Hepatocyte (in vitro differentiated cells): ENCODE measurements at places on chromosomes 11 and 22. TPM values are rescaled to one million over a fixed set of nuclear protein-coding genes. Genes with fewer than 3 reads are reported as not detected.
A peak's percentile ranks its signal among the peaks of the same experiment; 100 is the strongest.

GRCh38 chr11:37353192-37353591, 755.2 kb upstream of the RAG2 start:
- H3K36me3 ChIP-seq: no peaks in the 10 kb centered on the region
- no peak overlapping the region for H3K27ac ChIP-seq
- H3K4me3 ChIP-seq: no peak overlapping the region
- no peaks in the 10 kb centered on the region for H3K4me1 ChIP-seq
- DNase-seq: no peak

The OR51Q1 gene
- not detected in 2 replicates for total RNA-seq

The PLET1 gene
- not detected in 2 replicates for total RNA-seq

DNA sequence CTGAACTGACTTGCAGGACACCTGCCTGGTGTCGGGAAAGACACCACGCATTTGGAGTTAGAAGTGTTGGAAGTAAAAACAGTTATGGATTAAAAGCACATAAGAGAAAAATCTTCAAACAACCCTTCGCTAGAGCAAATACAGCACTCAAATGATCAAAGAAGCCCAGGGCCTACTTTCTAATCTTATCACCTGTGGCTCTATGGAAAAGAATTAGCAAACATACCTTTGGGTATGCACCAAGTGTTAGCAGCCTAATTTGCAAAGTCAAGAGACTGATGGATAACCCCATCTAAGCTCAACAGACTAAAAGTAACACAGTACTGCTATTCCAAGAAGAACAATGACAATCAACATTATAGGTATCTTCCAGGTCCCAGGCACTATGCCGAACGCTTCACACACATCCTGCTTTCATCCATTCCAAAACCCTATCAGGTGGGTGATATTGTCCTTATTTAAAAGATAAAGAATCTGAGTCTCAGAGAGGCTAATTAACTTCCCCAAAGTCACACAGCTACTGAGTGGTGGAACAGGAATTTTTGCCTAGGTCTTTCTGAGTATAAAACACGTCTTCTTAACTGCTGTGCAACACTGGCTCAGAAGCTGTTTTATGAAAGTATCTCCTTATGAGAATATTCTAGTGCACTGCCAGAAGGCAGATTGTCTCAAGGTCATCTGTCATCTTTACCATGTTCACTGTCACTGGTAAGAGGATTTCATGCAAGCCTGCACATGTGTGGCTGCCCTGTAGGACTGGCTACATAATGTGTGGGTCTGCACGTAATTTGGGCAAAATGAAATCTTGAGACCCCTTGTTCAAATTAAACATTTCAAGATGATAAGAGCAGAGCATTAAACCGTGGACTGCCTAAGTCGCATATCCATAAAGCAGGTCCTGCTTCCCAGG, 16.4 kb downstream of the SLC1A2 start:
- H3K4me3 ChIP-seq: no peak overlapping the region
- no peak overlapping the region for H3K27ac ChIP-seq
- no peaks in the 10 kb centered on the region for H3K36me3 ChIP-seq
- H3K27me3 ChIP-seq: no peaks in the 10 kb centered on the region
- peaks cover 10% of the 10 kb centered on the region for H3K4me1 ChIP-seq

DNA sequence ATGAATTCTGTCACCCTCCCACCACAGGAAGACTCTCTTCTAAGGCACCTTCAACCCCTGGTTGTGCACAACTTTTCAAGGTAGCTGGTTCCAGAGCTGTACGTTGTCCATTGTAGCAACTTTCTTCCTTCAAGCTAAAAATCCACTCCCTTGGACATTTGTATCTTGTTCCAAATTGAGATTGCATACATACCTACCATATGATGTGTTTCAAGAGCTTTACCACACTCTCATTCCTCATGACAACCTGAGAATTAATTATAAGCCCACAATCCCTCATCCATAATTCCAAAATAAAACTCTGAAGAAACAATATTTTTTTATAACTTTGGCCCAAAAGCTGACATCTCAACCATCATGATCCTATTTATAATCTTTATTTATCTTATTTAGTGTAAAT, 3.0 kb downstream of the OR52W1 start:
- no peaks in the 10 kb centered on the region for H3K36me3 ChIP-seq
- H3K4me3 ChIP-seq: no peak overlapping the region
- no peak for DNase-seq
- H3K27ac ChIP-seq: no peak overlapping the region
- no peaks in the 10 kb centered on the region for H3K4me1 ChIP-seq
- H3K27me3 ChIP-seq: no peaks in the 10 kb centered on the region

- H3K27me3 ChIP-seq: no peaks in the 10 kb centered on the region
- H3K36me3 ChIP-seq: no peaks in the 10 kb centered on the region
- DNase-seq: no peak
- no peak within 1 kb of the TSS for H3K27ac ChIP-seq
- no peak within 1 kb of the TSS for H3K4me3 ChIP-seq
- no peaks in the 10 kb centered on the region for H3K4me1 ChIP-seq
These were observed at the start of gene APOBEC3H for GRCh38 chr22:39097098-39098020. Gene APOBEC3H (plus strand): TSS chr22:39097244. CDS start chr22:39100279, 3,035 bp downstream.

GRCh38 chr11:131993246-131993645, 622.8 kb downstream of the NTM start:
- no peak for DNase-seq
- H3K27ac ChIP-seq: no peak overlapping the region
- no peaks in the 10 kb centered on the region for H3K27me3 ChIP-seq
- no peaks in the 10 kb centered on the region for H3K36me3 ChIP-seq
- no peak overlapping the region for H3K4me3 ChIP-seq

- no peak overlapping the region for H3K4me3 ChIP-seq
- no peaks in the 10 kb centered on the region for H3K27me3 ChIP-seq
- H3K27ac ChIP-seq: peak overlapping the region; percentile 12
- DNase-seq: no peak
- H3K36me3 ChIP-seq: no peaks in the 10 kb centered on the region
These were observed 19.3 kb downstream of the POLR3H start for GRCh38 chr22:41524809-41525449.

The CDC42EP2 gene
- total RNA-seq: 19.5 and 21.7 TPM in 2 replicates

- H3K27me3 ChIP-seq: no peaks in the 10 kb centered on the region
- no peak overlapping the region for H3K4me3 ChIP-seq
- no peak for DNase-seq
- H3K36me3 ChIP-seq: no peaks in the 10 kb centered on the region
- no peak overlapping the region for H3K27ac ChIP-seq
These were observed 27.4 kb downstream of the DAGLA start for GRCh38 chr11:61707574-61707973.

GRCh38 chr11:128116447-128116846, 470.9 kb downstream of the ETS1 start:
- H3K36me3 ChIP-seq: no peaks in the 10 kb centered on the region
- peaks cover 3% of the 10 kb centered on the region for H3K4me1 ChIP-seq
- H3K27ac ChIP-seq: no peak overlapping the region
- no peaks in the 10 kb centered on the region for H3K27me3 ChIP-seq
- no peak overlapping the region for H3K4me3 ChIP-seq
- no peak for DNase-seq

GRCh38 chr11:86571273-86571948, 101.0 kb downstream of the ME3 start:
- no peaks in the 10 kb centered on the region for H3K36me3 ChIP-seq
- DNase-seq: peak; percentile 34
- no peak overlapping the region for H3K4me3 ChIP-seq
- peak overlapping the region; percentile 71 for H3K27ac ChIP-seq
- peaks cover 11% of the 10 kb centered on the region for H3K4me1 ChIP-seq

- no peak overlapping the region for H3K4me3 ChIP-seq
- no peaks in the 10 kb centered on the region for H3K27me3 ChIP-seq
- no peaks in the 10 kb centered on the region for H3K4me1 ChIP-seq
- H3K27ac ChIP-seq: no peak overlapping the region
These were observed 3.7 kb upstream of the APLNR start for GRCh38 chr11:57240757-57241156.

DNA sequence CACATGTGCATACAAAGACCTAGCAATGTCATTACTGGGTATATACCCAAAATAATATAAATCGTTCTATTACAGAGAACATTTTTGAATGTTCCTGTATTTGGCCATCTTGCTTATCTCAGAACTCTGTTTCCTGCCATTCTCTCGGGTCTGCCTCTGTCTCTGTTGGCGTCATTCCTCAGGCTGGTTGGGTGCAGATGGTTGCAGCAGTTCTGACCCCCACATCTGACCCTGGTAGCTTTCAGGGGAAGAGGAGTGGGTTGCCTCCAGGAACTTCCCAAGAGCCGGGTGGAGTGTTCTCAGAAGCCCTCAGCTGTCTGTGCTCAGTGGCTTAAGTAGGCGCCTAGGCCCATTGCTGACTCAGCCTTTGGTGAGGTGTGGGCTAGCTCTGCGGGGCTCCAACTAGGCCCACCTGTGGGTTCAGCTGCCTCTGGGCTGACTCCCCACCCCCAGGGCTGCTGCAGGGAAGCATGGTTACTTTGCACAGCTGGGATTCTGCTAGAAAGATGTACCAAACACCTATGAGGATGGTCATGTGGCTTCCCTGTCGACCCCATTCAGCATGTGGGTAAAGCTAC, 114.0 kb downstream of the TBC1D22A start:
- H3K4me3 ChIP-seq: no peak overlapping the region
- H3K36me3 ChIP-seq: no peaks in the 10 kb centered on the region
- H3K4me1 ChIP-seq: peaks cover 5% of the 10 kb centered on the region
- H3K27me3 ChIP-seq: no peaks in the 10 kb centered on the region
- DNase-seq: no peak

GRCh38 chr11:12914400-12914912, 94.7 kb upstream of the RASSF10 start:
- peaks cover 7% of the 10 kb centered on the region for H3K4me1 ChIP-seq
- DNase-seq: peak; percentile 49
- no peak overlapping the region for H3K4me3 ChIP-seq
- no peaks in the 10 kb centered on the region for H3K27me3 ChIP-seq
- H3K36me3 ChIP-seq: no peaks in the 10 kb centered on the region
- no peak overlapping the region for H3K27ac ChIP-seq

The OR10D3 gene
- 0.03 TPM in 1 of 2 replicates, not detected in the other for total RNA-seq
